ENCODE measurements at places on chromosomes 11 and 22. TPM values are rescaled to one million over a fixed set of nuclear protein-coding genes. Genes with fewer than 3 reads are reported as not detected.

CRYBB3 gene
- not detected for total RNA-seq

LARGE2 gene
- not detected for total RNA-seq

- peak; percentile 86 for DNase-seq
Measured at GRCh38 chr22:45612451-45612901, 59.2 kb upstream of the ATXN10 start.

DNA sequence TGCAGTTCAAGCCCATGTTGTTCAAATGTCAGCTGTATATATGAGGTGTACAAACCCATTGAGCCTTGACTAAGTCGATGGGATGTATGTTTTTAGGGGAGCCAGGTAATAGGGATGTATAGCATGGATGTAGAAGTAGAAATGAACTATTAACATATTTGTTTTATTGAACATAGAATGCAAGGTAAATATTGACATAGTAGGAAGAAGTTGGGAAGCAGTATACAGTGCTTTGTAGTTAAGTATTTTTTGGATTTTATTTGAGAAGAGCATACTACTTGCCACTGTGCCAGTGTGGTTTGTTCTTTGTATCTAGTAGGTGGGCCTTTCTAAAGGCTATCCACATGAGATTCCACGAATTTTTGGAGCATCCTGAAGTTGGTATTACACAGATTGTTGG is 20.8 kb upstream of the NAT10 start:
- no peak for DNase-seq

DNA sequence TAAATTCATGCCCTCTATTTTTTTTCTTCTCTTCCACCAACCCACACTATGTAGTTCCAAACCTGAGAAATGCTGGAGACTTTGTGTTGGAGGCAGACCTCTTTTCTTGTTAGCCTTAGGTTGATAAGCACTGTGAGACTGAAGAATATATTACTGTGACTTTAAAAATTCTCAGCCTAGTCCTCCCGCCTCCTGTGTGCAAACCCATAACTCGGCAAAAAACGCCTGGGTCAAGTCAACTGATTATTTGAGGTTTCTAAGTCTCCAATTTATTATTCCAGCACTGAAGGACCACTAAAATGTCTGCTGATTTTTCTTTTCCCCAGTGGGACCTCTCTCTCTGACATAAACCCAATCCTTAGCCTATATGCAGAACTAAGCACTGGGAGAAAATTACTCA is 1946.0 kb upstream of the RAG2 start:
- DNase-seq = no peak

DNA sequence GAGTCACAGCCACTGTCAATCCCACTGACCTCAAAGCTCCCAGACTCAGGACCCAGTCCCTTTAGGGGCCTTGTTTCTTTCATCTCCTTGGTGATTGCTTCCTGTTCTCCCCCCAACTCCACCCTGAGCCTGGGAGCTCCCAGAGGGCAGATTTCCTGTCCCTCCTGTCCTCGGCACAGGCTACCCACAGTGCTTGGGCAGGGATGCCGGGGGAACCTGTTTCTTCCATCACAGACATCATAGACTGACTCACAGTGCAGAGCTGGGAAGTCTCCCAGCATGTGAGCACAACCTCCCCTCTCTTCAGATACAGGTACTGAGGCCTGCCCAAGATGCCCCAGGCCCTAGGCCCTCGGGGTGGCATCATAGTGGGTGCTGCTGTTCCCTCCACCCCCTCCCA is 16.6 kb downstream of the TRIM29 start:
- no peak for DNase-seq

DNA sequence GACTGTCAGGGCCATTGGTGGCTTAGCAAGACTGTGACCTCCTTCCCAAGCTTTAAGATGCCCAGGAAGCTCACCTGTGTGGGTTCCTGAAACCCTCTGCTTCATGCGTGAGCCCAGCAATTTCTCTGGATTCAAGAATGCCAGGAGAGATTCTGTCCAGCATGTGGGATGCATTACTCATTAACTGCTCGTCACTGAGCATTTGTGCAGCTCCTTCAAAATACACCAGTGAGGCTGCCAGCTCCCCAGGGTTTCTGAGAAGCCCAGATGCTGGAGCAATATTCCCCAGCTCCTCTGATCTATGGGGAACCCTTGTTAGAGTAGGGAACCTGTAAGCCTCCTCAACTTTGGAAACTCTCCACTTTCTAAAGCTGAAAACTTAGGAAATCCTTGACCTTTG is 126.5 kb downstream of the CHST1 start:
- peak; percentile 58 for DNase-seq

DNA sequence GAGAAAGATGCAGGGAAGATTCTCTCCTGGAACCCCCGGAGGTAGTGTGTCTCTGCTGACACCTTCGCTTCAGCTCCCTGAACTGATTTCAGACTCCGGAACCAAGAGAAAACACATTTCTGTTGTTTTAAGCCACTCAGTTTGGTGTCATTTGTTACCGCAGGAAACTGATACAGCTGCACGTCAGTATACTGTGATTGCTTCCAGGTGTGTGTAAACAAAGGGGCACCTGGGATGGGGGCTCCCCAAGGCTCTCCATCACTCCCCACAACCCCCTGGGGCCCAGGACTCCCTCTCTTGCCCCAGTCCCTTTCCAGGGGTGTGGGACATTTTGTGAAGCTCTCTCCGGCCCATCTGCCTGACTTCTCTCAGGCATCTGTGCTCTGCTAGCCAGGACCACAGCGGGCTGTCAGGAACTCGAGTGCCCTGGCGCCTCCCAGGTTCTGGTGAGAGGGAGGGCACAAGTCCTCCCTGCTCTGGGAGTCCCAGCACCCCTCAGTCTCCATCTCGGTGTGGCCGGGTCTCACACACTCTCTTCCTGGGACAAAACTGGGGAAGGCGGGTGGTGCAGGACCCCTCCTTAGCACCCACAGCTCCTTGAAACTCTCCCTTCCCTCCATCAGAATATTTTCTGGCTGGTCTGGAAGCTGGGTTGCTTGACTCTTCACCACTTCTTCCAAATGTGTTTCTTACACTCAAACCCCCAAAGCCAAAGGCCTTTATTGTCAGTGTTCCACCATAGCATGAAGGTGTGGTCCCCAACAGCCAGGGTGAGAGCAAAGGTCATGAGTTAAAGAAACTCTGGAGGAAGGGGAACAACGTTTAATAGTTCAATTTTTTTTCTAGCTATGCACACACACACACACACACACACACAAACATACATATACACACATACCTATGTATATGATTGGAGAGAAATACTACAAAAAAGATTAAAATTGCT is 35.0 kb upstream of the TSKU start:
- no peak for DNase-seq

Measured in MG63 (cell line).